Activated CD8-positive, alpha-beta memory T cell treated with anti-CD3 and anti-CD28 coated beads for 36 hours (primary cell): ENCODE measurements at places on chromosomes 3 and 15. TPM values are rescaled to one million over a fixed set of nuclear protein-coding genes. Genes with fewer than 3 reads are reported as not detected.

The RAB43 gene
- 32.5 TPM for total RNA-seq

The KLHL40 gene
- not detected for total RNA-seq

The TMEM212 gene
- not detected for total RNA-seq

The ACP3 gene
- total RNA-seq = not detected

The PPM1M gene
- 70.2 TPM for total RNA-seq

The CRABP1 gene
- not detected for total RNA-seq

The TRIM71 gene
- total RNA-seq = 0.04 TPM

The CLDN1 gene
- total RNA-seq = 0.13 TPM

The CASR gene
- not detected for total RNA-seq

The SH2D7 gene
- not detected for total RNA-seq

The RBP2 gene
- not detected for total RNA-seq

The DPH6 gene
- 8.7 TPM for total RNA-seq

The WDR82 gene
- 123 TPM for total RNA-seq

The KCNMB2 gene
- total RNA-seq = not detected

The CCR9 gene
- total RNA-seq = 1.5 TPM

The DAZL gene
- 0.08 TPM for total RNA-seq

The LRRK1 gene
- total RNA-seq = 0.57 TPM

The EIF4E3 gene
- total RNA-seq = 24.5 TPM

The SLC22A13 gene
- 0.36 TPM for total RNA-seq

The COX17 gene
- 97.4 TPM for total RNA-seq

The SEMA7A gene
- 106 TPM for total RNA-seq

The SELENOT gene
- total RNA-seq = 138 TPM

The TMEM43 gene
- total RNA-seq = 40.0 TPM

The PLCB2 gene
- total RNA-seq = 53.3 TPM

The GP9 gene
- total RNA-seq = not detected

The SERPINI1 gene
- 1.6 TPM for total RNA-seq

The CPN2 gene
- not detected for total RNA-seq

The UBAP1L gene
- 2.9 TPM for total RNA-seq

The CD96 gene
- 69.1 TPM for total RNA-seq

The MINAR1 gene
- total RNA-seq = 0.31 TPM

The NEDD4 gene
- 14.9 TPM for total RNA-seq

The GOLGA6D gene
- not detected for total RNA-seq

The EPHA3 gene
- 0.06 TPM for total RNA-seq

The GP5 gene
- 0.08 TPM for total RNA-seq

The CD276 gene
- 2.6 TPM for total RNA-seq

The PLA2G4D gene
- not detected for total RNA-seq

The ADGRG7 gene
- not detected for total RNA-seq

The ATP2C1 gene
- total RNA-seq = 63.4 TPM

The TM6SF1 gene
- 2.1 TPM for total RNA-seq

The TMEM207 gene
- not detected for total RNA-seq

The CHP1 gene
- total RNA-seq = 43.7 TPM

The SUSD5 gene
- not detected for total RNA-seq

The HDGFL3 gene
- total RNA-seq = 7.4 TPM

The SLC51B gene
- total RNA-seq = not detected

The CYP1A2 gene
- total RNA-seq = not detected

The KIF15 gene
- total RNA-seq = 25.7 TPM

The UBR1 gene
- total RNA-seq = 29.8 TPM

The TLR9 gene
- total RNA-seq = 0.23 TPM

The ETV5 gene
- 2.2 TPM for total RNA-seq
